Activated CD4-positive, alpha-beta T cell treated with anti-CD3 and anti-CD28 coated beads for 4 hours (primary cell): ENCODE measurements at places on chromosomes 4 and X.

DNA sequence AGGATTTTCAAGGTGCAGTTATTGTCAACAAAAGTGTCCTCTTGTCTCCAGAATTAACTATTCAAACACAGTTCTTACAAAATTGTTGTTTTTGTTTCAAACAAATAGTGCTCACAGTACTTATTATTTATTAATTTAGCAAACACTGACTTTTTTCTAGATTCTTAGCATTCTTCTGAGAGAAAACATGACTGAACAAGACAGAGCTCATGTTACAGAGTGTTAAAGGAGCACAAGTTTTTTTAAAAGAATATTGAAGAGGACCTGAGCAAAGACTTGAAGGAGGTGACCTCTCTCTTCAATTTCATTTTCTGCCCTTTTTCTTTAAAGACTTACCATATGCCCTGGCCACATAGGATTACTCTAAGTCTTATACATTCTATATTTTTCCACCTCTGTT lies 2220.3 kb upstream of the AGA start:
- DNase-seq = no peak

- no peak for DNase-seq
These were observed 67.0 kb downstream of the SLC7A11 start for GRCh38 chr4:138174981-138175794.

- no peak for DNase-seq
These were observed 64.6 kb downstream of the CRLF2 start for GRCh38 chrX:1147611-1148515.

GRCh38 chrX:154352466-154352865 lies 22.0 kb downstream of the FLNA start:
- DNase-seq = no peak

DNA sequence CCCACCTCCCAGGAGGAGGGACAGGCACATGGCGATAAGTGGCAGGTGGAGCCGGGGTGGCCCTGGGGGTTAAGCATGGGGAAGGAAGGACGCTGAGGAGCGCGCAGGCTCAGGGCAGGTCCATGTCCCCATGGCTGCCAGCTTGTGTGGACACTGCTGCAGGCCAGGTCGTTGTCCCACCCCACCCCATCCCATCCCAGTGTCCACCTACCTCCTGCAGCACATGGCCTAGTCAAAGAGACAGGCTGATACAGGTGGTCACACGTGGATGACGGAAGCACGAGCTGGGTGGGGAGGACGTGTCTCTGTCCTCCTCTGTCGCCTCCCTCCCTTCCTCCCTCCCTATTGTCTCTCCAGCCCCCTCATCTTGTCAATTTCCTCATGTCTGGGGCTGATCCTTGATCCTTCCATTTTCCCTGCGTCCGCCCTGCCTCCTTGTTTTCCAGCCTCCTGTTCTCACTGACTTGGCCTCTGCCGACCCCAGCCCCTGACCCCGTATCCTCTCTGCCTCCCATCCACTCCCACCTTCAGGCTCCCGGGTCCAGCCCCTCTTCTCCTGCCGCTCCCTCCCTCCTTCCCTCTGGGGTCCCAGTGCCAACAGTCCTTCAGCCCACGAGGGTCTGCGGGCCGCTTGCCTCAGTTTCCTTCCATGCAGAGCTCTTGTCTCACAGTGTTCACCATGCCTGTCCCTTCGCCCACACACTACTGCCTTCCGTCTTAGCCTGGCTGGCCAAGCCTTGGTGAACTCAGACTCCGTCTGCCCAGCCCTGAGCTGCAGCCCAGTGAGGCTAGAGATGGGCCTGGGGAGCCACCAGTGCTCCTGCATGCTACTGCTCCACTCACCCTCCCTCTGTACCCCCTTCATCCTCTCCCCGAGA lies 15.5 kb upstream of the ADD1 start:
- no peak for DNase-seq

- DNase-seq = no peak
These were observed 104.5 kb upstream of the PSAPL1 start for GRCh38 chr4:7539186-7539585.

GRCh38 chr4:173490256-173490655 lies 39.8 kb downstream of the HAND2 start:
- DNase-seq = no peak
